NCI-H1436 treated with DMSO at 0.1 percent for 48 hours (cell line): ENCODE measurements at places on chromosomes 4 and X.

DNA sequence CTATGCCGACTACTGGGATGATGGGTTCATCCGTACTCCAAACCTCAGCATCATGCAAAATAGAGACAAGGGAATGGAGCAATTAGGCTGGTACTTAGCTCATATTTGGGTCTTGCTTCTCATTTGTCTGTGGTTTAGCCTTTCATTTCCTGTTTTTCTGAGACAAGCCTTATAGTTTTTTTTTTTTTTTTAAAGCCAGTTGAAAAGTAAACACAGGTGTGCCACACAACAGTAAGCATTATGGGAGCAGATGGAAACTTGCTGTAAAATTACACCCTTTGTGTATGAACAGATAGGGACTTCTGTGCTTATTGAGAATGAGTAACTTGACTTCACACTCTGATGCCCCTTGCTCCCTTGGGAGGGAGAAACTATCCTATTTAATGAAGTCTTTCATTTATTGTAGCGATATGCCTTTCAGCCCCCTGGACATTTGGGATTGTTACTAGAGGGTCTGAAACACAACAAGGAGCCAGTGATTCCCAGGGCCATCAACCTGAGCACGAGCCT, 13.7 kb downstream of the RASSF6 start:
- peak; percentile 96 for DNase-seq

GRCh38 chrX:30851449-30851848, 37.6 kb downstream of the TAB3 start:
- DNase-seq = no peak

DNA sequence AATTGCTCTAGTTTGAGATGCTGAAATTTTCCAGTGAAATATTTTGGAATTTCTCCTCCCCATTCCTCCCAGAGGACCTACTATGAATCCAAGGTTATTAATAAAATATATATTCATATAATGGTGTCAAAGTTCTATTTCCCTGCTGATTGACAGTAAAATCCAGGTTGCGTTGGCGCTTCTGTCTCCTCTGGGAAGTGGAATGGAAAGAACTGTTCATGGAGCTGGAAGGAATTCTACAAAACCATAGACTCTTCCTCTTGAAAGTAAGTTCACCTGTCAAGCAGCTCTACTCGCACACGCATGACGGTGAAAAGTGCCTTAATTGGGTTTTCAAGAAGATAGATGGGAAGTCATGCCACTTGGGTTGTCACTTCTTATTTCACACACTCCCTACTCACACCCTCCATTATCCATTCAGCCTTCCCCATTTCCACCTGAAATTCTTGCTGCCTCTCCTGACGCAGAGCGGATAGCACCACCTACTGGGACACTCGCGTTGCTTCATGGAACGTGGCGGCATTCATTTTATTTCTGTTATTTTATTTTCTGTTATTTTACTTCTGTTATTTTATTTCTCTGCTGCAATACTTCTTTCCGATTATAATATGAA, 351.6 kb downstream of the NLGN4X start:
- no peak for DNase-seq

DNA sequence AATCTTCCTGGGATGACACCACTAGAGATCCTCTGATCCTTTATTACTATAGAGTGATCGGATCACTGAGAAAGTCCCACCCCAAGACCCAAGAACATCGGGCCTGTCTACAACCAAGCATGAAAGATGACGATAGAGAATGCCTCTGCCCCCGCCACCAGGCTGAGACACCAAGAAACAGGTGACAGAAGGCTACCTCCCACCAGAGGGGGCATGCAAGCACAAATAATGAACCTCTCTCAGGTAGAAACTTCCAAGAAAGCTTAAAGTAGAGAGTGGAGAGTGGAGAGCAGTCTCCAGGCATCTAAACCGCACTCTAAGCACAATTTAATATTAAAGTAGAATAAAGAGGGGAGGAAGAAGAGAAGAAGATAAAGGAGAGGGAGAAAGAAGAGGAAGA, 402.6 kb downstream of the INPP4B start:
- no peak for DNase-seq

GRCh38 chr4:46211406-46211805, 87.6 kb upstream of the GABRG1 start:
- DNase-seq = no peak

DNA sequence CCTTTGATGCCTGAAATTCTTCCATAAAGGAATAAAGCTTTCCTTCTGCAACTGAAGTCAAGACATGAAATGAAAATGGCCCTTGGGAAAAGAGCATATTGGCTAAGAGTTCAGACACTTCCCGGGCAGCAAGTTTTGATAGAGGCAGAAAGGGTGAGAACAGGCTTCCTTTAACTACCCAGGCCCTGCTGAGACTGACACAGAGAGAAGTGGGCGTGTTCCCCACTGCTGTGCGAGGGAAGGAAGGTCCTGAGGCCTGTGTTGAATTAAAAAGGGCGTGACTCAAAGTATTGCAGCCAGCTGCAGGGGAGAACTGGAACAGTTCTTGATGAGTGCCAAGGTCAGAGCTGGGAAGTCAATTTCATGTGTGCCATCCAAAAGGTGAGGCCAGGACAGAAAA, 33.9 kb upstream of the ADGRG2 start:
- no peak for DNase-seq

DNA sequence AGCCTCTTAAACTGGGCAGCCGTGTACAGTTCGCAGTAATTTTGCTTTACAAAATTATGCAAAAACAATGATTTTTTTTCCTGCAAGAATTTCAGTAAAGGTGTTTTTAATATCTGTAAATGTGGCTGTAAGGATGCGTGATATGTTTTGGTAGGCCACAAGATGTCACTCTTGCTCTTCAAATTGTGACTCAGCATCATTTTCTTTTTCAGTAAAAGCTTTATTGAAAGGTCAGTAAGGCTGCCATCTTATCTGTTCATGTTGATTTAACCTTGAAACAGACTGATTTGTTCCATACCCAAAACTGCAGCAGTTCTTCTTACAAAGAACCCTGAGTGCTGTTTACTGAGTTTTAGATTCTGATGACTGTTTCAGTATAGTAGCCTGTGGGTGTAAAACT, 39.9 kb downstream of the TXLNG start:
- DNase-seq = peak; percentile 35

DNA sequence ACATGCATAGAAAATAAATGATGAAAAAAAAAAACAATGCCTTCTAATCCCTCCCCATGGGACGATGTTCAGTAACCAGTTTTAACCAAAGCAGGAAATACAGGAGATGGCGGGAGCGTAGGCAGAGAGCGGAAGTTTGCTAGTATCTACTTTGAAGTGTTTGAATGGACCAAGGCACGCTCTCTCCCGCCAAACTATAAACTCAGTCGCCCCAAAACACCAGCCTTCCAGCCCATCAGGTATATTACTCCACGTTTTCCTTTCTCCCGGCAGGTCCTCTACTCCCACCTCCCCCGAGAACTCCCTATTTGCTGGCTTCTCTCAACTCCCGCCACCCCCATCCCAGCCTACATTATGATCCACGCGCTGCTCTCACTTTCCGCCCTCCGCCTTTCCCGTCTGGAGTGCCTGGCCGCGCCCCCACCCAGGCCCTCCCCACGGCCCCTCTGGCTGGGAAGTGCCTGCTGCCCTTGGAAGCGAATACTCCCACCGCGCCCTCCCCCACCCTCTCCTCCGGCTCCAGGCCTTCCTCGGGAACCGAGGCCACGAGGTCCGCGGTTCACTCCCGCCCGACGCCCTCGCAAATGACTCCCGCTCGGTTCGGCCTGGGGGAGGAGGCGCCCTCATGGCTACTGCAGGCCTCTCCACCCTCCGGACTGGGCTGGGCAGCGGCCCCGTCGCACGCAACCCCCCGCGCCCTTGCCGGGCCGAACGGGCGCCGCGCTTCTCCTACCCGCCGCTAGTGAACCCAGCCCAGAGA, 723 bp downstream of the DHX15 start:
- no peak for DNase-seq

GRCh38 chrX:118499295-118499694, 3.7 kb downstream of the DOCK11 start:
- no peak for DNase-seq

DNA sequence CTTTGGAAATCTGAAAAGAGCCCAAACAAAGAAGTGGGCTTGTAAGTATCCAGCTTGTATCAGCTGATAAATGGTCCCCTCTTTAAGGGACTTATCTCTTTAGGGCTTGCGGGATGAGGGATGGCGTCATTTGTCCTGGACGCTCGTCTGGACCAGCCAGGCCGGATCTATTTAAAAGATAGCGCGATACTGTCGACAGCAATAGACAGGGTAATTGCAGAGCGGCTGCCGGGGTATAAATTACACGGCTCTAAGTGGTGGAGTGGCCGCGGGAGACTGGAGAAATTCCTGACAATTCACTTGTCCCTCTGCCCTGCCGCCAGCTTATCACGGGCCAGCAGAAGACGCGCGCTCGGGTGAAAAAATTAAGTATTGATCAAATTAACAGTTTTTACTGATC, 90.7 kb downstream of the FAM53A start:
- no peak for DNase-seq

DNA sequence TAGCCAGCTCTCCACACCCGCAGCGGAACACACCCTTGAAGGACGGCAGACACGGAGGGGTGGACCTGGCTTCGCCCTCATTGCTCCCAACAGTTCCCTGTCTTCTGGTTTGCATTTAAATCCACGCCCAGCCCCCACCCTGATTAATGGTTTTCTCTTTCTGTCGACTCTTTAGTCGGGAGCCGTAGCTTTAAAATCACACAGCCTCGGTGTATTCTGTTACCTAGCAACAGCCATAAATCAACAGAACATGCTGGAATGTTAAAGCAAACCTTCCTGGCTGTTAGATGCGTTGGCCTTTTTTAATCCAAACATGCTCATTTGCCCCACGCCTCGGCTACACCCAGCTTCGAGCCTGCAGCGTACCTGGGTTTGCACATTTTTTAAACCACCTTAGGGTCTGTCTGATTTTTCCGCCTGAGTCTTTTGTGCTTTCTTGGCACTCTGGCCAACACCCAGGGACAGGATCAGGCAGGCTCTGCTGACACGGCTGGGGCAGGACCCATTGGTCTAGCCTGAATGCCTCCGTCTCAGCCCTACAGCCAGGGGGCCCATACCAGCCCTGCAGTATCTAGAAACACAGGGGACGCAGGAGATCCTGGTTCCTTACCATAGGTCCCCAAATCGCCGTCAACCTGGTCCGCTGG, 21.4 kb upstream of the PPP2R2C start:
- DNase-seq = no peak

- no peak for DNase-seq
These were observed 95.3 kb upstream of the MCF2 start for GRCh38 chrX:139803224-139803623.

- DNase-seq = no peak
These were observed 477.5 kb downstream of the SPRY1 start for GRCh38 chr4:123874063-123874462.

DNA sequence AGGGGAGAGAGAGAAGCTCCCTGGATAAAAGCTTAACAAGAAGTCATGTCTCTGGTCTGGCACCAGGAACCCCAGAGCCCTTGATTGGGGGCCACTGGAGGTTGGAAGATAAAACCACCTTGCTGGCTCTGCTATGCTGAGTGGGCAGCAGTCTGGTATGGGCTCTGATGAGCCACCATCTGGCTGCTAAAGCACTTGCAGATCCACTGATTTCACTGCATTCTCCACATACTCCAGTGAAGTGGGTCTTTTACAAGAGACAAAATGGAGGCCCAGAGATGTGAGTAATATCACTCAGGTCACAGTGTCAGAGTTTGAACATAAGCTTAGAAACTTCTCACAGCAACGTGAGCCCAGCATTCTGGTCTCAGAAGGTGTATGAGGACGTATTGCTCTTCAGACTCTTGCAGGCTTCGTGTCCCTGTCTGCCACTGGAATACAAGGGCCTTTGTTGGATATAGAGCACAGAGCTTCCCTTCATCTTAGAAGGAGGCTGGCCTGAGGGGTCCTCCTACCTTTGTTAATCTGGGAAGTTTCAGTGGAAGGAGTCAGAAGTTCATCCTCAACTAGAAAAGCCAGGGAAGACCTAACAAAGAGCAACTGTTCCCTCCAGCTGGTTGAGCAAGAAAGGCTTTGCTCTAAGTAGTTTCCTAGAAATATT, 11.8 kb downstream of the CLDN2 start:
- DNase-seq = no peak

DNA sequence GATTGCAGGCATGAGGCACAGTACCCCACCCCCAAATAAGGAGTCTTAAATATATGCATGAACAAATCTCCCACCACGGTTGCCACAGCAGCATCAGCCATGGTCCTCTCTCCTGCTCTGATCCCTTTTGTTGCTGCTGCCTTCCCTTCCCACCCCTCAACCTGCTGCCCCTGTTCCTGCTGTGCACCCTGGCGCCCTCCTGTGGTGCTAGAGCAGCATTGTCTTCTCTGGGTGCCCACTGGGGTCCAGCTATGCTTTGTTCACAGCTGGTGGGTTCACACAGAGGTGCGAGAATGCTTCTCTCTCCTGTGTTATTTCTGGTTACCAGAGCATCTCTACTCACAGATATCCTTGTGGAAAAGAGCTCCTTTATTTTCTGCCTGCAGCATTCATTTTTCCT, 116.2 kb downstream of the GATB start:
- no peak for DNase-seq

DNA sequence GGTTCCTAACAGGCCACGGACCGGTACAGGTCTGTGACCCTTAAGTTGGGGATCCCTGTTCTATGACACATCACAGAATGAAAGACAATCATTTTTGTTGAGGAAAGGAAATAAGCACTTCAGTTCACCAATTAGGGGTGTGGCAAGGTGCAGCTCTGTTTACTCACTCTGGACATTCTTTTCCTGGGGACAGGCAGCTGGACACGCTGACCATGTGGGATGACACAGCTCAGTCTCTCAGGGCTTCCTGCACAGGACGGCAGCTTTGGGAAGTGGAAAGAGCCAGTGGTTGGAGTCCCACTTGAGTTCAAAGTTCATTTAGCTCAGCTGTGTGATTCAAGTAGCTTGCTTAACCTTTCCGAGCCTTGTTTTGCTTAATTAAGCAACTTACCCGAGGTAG, 55.7 kb downstream of the NDNF start:
- DNase-seq = no peak

DNA sequence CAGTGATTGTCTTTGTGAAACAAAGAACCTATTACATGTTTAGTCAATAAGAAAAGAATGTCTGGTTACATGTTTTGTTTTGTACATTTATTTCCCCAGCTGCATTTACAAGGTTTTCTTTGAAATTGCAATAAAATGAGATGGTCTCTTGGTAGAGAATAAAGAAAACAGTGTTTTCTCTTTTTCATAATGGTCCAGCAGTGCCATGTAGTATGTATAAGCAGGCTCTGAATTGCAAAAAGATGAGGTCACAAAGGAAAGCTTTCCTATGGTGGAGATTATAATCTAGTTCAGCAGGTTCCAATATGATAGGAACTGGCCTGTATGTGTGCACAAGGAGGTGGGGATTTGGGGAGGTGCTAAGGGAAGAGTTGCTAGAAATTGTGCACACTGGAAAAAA, 1417.3 kb downstream of the STIM2 start:
- DNase-seq = no peak

GRCh38 chrX:28205905-28206304, 224.7 kb upstream of the DCAF8L1 start:
- no peak for DNase-seq
